ENCODE measurements at places on chromosomes 3 and 15. TPM values are rescaled to one million over a fixed set of nuclear protein-coding genes. Genes with fewer than 3 reads are reported as not detected.

Gene CLDN1
- 30.9 TPM for total RNA-seq

Gene TMEM266
- 0.21 TPM for total RNA-seq

Gene SAMD7
- total RNA-seq = not detected

Gene EFCAB12
- 0.54 TPM for total RNA-seq

Gene MYLK
- 29.7 TPM for total RNA-seq

Gene CDV3
- 506 TPM for total RNA-seq

Gene CCR9
- total RNA-seq = not detected

Gene TPRG1
- not detected for total RNA-seq

Gene CCDC80
- 0.64 TPM for total RNA-seq

Gene CIDEC
- not detected for total RNA-seq

Gene SYNM
- total RNA-seq = 38.9 TPM

Gene UROC1
- not detected for total RNA-seq

Gene CYP1A2
- not detected for total RNA-seq

Gene SLC6A1
- not detected for total RNA-seq

Gene SLCO2A1
- 0.62 TPM for total RNA-seq

Gene GPR156
- 0.39 TPM for total RNA-seq

Gene CP
- total RNA-seq = 5.8 TPM
